Fibroblast of villous mesenchyme (primary cell): ENCODE measurements at places on chromosomes 7 and 10.

DNA sequence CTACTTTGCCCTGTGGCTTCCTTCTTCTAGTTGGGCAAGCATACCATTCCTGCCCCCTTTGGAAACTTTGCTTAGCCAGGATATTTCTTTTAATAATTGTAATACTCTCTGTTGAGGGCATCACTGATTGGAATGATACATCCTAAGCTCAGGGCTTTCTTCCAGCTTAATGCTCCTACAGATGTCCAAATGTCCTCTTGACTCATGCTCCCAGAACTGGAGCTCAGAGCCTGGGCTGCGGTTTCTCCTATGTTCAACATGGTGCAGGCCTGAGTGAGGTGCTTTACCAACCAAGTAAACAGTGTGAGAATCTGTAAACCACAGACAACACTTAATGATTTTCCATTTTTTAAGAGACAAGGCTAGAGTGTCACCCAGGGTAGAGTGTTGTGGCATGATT, 108.6 kb downstream of the LRRC4 start:
- DNase-seq = peak; percentile 58

- peak; percentile 90 for DNase-seq
Measured at GRCh38 chr10:3472287-3473051, 299.9 kb upstream of the PITRM1 start.

- peak; percentile 81 for DNase-seq
Measured at GRCh38 chr10:10662716-10663408, 354.8 kb upstream of the CELF2 start.

- no peak for DNase-seq
Measured at GRCh38 chr7:1902231-1902855, 232.3 kb downstream of the ELFN1 start.

GRCh38 chr10:132322586-132323048, 9.4 kb upstream of the LRRC27 start:
- peak; percentile 88 for DNase-seq
